Naive thymus-derived CD4-positive, alpha-beta T cell (primary cell): ENCODE measurements at places on chromosomes 11 and 22.

DNA sequence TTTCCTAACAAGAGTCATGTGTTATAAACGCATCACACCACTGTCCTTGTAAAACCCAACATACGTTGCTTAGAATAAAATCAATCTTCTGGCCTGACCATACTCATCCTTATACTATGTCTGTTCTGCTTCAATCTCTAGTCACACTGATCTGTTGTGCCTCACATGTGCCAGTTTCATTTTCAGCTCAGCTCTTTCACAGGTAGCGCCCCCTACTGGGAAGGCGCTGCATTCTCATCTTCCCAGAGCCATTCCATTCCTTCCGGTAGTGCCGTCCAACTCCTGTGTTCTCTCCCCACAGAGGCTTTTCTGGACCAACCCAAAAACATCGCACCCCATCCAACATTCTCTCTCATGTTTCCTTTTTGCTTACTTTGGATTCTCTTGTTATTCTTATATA, 22.2 kb downstream of the CASP5 start:
- DNase-seq: peak; percentile 24

DNA sequence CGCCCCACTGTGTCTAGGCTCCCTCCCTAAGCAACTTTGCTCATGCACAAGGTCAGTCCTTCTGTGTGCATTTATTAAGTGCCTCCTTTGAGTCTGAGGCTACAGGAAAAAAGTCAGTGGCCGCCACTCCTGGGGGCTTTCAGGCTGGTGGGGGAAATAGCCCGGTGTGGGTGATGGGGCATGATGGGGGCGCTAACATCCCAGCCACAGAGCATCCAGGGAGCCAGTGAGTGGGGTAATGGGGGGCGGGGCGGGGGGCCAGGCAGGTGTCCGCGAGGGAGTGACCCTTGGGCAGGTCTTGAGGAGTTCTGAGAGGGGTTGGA, 9.9 kb upstream of the EHD1 start:
- no peak for DNase-seq

DNA sequence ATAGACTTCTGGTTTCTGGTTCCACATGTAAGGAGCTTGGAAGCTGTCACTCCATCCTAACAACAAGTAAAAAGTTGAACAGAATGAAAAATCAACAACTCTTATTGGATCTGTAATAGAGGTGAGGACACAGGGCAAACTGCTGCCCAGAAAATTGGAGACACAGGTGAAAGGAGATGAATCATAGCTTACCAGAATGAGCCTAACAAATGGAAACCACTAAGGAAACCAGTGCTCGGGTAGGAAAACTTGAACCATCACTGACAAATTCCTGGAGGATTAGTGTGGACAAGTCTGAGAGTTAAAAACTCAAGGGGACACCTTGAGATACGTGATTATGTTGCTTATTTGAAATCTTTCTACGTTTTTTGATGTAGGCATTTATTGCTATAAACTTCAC, 52.1 kb downstream of the GDPD4 start:
- DNase-seq: no peak

GRCh38 chr11:299951-300735, 817 bp upstream of the IFITM5 start:
- DNase-seq: no peak

- DNase-seq: no peak
Observed at GRCh38 chr11:121894581-121894980, 221.4 kb downstream of the BLID start.

DNA sequence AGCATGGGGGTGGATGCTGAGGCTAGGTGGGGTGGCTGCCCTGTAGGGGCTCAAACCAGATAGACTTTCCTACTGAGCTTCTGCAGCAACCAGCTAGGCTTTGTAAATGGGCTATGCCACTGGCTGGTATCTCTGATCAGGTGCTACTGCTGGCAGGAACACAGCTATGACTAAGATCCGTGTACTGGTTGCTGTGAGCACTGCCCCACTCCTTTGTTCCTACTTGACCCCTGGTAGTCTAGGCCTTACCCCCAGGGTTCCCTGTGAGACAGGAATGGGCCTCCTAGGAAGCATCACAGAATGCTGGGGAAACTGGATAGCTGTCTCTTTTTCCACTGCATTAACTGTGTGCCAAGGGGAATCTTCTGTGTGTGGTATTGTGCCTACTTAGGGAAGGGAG, 58.4 kb upstream of the GAB2 start:
- no peak for DNase-seq

DNA sequence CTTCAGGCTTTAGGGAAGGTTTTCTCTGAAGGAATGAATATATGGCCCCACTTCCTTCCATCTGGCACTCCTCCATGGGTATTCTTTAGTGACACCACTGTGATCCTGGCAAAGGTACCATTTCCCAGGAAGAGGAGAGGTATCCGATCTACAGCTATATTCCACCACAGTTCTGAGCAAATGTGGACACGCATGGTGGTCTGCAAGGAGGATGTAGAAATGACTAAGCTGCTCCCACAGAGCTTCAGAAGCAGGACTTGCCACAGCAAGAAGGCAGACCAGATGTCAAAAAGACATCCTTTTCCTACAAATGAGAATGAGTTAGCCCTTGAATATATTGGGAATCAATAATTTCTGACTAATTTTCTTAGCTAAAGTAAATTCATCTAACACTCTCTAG, 45.5 kb downstream of the ARFGAP2 start:
- DNase-seq: no peak

DNA sequence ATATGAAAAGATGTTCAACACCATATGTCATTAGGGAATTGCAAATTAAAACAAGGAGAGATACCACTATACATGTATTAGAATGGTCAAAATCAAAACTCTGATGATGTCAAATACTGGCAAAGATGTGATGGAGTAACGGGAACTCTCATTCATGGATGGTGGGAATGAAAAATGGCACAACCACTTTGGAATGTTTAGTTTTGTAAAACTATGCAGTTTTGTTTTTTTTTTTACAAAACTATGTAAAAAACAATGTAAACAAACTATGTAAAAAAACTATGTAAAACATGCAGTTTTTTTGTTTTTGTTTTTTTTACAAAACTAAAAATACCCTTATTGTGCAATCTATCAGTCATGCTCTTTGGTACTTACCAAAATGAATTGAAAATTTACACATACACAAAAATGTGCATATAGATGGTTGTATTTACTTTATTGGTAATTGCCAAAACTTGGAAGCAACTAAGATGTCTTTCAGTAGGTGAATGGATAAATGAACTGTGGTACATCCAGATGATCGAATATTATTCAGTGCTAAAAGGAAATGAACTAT, 5.0 kb upstream of the USP47 start:
- DNase-seq: no peak
